Activated T-helper 2 cell treated with anti-CD3 and anti-CD28 coated beads, Interferon-gamma antibody, Interleukin-2, Interleukin-4, amounts not matched to agents 10 μg/mL and 5 μg/mL and 100 μg/mL, durations not matched to agents 14 hours and 24 hours and 36 hours (primary cell): ENCODE measurements at places on chromosomes 11 and 22. TPM values are rescaled to one million over a fixed set of nuclear protein-coding genes. Genes with fewer than 3 reads are reported as not detected.

Gene AGBL2
- total RNA-seq, result 3.6 and 5.1 TPM in 2 replicates

Gene TMEM151A
- not detected in 2 replicates for total RNA-seq

Gene TTC12
- total RNA-seq, result 7.0 and 11.4 TPM in 2 replicates

Gene MS4A2
- not detected in 2 replicates for total RNA-seq

Gene SYT8
- not detected in 2 replicates for total RNA-seq

Gene OR5B2
- not detected in 2 replicates for total RNA-seq

DNA sequence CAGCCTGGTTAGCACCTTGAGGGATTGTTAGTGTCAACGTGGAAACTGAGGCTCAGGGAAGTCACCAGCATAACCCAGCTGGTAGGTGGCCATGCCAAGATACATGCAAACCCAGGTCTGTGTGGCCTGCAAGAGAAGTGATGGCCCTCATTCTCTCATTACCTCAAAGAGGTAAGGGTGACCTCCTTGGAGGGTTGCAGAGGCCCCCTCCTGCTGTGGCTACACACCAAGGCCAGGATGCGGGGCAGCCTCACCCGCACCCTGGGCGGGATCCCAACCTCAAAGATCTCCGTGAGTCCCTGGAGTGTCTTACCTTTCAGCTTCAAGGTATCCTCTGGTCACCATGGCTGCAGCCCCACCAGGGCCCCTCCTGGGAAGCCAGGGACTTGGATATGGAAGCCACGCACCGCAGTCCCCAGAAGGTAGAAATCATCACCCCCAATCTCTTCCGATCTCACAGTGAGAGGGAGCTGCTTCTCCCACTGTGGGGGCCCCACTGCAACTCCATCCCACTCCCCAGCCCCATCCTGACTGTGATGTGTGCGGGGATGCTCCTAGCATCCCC is 95.4 kb downstream of the MORC2 start:
- H3K27ac ChIP-seq, result no peak overlapping the region
- H3K4me3 ChIP-seq, result no peak overlapping the region
- H3K27me3 ChIP-seq, result no peaks in the 10 kb centered on the region
- no peaks in the 10 kb centered on the region for H3K36me3 ChIP-seq
- no peak for DNase-seq
- peaks cover 2% of the 10 kb centered on the region for H3K4me1 ChIP-seq

DNA sequence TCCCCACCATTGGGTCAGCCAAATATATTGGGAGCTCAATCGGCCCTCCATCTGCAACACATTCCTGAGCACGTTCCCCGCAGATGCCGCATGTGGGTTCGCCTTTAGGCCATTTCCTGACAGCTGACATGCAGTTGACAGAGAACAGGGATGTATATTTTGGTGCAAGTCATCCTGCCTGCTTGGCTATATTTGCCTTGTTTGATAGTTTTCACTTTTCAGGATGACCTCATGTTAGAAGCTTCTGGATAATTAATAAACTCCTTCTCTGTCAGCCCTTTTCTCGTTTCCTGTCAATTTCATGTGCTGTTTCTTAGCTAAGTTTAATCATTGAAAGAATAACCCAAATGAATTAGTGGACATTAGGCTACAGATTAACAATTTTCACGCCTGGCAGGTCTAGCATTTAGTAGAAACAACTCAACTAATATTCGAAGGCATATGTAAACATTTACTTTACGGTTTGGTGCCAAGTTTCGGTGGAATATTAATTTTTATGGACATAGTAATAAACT is 105.8 kb upstream of the SLC5A12 start:
- no peaks in the 10 kb centered on the region for H3K36me3 ChIP-seq
- no peaks in the 10 kb centered on the region for H3K27me3 ChIP-seq
- DNase-seq, result no peak
- no peaks in the 10 kb centered on the region for H3K4me1 ChIP-seq

DNA sequence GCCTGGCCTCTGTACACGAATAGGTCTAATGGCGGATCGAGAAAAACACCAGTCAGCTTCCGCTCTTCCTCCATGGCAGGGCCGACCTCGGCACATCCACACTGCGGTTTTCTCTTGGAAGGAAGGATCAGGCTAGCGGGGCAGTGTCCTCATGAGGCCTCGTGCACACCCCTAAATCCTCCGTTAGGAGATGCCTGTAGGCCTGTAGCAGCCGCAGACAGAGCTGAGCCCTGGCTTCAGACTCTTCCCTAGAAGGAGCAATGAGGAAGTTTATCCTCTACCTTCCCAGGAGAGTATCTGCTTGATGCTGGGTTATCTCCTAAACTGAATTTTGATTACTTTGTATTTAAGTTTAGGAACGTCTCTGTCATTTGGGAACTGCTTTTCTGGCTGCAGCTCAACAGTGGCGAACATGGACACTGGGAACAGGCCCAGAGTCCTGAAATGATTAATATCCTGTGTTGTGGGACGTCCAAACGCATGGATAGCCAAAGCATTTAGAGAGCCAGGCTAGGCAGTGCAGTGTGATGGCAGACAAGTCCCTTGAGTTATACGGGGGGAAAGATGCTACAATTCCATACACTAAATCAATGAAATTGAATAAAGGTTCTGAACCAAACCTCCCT is 16.5 kb upstream of the BMAL1 start:
- H3K27ac ChIP-seq, result no peak overlapping the region
- H3K4me3 ChIP-seq, result no peak overlapping the region
- H3K4me1 ChIP-seq, result peaks cover 7% of the 10 kb centered on the region
- H3K27me3 ChIP-seq, result peaks cover 36% of the 10 kb centered on the region

DNA sequence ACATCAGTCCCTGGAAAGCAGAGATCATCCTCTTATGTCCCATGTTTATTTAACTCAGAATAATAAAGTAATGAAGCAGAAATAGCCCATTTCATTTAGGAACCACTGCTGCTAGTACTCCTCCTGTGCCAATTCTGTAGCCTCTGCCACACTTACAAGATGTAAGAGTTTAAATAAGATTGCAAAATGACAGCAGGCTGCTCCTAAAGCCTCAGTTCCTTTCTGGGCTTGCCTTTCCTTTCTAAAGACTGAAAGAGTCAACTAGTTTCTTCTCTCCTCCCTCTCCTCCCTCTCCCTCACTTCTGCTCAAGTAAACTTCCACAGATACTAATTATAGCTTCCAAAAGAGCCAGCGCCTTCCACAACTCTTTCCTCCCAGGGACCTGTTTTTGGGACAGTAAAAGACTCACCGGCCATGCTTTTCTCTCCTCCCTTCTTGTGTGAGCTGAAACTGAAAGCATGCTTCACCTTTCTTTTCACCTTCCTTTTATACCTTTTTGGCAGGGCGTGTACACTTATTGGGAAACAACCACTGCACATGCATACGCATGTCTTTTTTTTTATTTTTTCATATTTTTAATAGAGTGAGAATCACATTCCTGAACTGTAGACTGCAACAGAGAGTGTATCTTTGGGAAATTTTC is 26.1 kb upstream of the CARD16 start:
- H3K4me3 ChIP-seq, result peak overlapping the region; percentile 27
- H3K27ac ChIP-seq, result no peak overlapping the region
- H3K27me3 ChIP-seq, result no peaks in the 10 kb centered on the region
- H3K36me3 ChIP-seq, result no peaks in the 10 kb centered on the region
- H3K4me1 ChIP-seq, result peaks cover 10% of the 10 kb centered on the region
- no peak for DNase-seq

GRCh38 chr22:17375914-17376614 is 6.8 kb downstream of the CECR2 start:
- H3K27ac ChIP-seq, result no peak overlapping the region
- peaks cover 3% of the 10 kb centered on the region for H3K4me1 ChIP-seq
- no peak for DNase-seq
- no peaks in the 10 kb centered on the region for H3K36me3 ChIP-seq

DNA sequence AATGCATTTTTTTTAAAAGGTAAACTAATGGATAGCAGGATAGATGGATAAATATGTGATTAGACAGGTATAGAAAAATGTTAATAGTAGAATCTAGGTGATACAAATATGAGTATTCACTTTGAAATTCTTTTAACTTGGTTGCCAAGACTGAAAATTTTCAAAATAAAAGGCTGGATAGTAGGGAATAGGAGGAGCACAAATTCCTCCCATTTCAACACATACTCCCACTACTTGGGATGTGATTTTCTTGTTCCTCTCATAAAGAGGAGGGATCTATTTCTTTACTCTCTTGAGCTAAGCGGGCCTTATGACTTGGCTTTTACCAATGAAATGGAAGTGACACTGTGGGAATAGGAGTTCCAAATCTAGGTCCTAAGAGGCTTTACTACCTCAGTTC is 35.9 kb downstream of the PIK3C2A start:
- no peaks in the 10 kb centered on the region for H3K27me3 ChIP-seq
- no peak for DNase-seq
- no peak overlapping the region for H3K27ac ChIP-seq
- peaks cover 2% of the 10 kb centered on the region for H3K4me1 ChIP-seq
- no peak overlapping the region for H3K4me3 ChIP-seq

DNA sequence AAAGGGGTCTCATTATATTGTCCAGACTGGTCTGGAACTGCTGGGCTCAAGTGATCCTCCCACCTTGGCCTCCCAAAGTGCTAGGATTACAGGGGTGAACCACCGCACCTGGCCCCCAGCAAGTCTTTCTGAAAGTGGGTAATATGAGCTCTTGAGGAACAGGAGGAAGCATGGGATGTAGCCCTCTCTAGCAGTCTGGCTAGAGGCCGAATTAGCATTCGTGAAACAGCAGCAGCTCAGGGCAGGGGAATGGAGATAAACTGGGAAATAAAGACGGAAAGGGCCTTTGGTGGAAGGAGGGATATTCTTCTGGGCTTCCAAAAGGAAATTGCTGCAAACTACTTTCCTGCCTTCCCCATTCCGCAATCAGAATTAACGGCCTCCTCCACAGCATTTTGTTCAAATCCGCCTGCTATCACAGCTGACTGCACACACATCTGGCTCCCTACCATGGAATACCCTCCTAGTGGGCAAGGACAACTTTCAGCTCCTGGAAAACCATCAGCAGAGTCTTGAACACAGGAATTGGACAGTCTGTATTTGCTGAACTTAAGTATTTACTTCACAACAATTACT is 44.3 kb downstream of the MICAL3 start:
- no peak for DNase-seq
- H3K4me3 ChIP-seq, result no peak overlapping the region
- no peaks in the 10 kb centered on the region for H3K36me3 ChIP-seq
- no peaks in the 10 kb centered on the region for H3K27me3 ChIP-seq
- H3K27ac ChIP-seq, result no peak overlapping the region

DNA sequence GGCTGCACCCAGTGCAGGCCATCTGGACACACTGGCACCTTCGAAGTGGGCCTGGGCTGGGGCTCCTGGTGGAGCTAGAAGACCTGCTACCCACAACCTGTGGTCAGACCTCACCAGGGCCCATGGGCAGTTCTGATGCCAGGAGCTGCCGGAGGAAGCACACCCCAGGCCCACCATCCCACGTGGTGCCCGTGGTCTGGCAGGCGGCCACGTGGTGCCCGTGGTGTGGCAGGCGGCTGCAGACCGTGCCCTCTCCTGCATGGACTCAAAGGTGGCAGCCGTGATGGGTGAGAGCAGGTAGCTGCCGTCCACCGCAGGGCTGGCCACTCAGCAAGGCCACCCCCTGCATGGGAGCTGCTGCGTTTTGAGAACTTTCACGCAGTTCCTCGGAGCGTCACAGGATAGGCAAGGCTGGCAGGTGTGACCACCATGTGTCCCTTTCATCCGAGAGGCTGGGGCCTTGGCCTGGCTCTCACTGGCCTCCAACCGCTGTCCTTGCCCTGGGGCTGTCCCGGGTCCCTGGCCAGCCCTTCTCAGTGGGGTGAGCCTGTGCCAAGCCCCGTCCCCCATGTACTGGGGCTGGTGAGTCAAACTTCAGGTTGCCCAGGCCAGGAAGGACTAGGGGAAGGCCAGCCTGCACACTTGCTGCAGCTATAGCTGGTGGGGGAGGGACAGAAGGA is 3.9 kb upstream of the IL17REL start:
- peak overlapping the region; percentile 52 for H3K27ac ChIP-seq
- DNase-seq, result no peak
- peaks cover 9% of the 10 kb centered on the region for H3K27me3 ChIP-seq
- H3K36me3 ChIP-seq, result peaks cover 3% of the 10 kb centered on the region
